ENCODE measurements at places on chromosomes 1 and 21.
A peak's percentile ranks its signal among the peaks of the same experiment; 100 is the strongest.

DNA sequence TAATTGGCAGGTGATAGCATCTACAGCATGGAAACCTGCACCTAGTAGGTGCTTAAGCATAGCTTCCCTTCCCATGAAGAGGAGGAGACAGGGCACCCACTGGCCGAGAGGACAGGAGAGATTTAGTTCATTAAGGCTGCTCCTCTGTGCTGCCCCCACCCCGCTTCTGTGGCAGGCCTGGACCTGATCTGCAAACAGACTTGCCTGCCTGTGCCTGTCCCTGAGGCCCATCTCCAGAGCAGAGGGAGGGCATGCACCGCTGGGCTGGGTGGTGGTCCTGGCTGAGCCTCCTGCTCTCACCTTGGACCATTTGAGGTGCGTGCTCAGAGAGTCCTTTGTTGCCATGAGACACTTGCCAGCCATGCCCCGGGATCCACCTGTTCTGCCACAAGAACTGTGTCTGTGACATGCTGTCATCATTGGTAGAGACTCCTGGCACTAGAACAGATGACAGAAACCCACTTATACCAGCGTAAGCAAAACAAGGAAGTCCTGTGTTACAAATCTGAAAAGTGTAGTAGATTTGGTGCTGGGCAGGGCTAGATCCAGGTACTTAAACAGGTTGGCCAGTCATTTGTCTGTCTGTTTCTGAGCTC lies 55.6 kb downstream of the PTPRF start:
- no peak for DNase-seq

DNA sequence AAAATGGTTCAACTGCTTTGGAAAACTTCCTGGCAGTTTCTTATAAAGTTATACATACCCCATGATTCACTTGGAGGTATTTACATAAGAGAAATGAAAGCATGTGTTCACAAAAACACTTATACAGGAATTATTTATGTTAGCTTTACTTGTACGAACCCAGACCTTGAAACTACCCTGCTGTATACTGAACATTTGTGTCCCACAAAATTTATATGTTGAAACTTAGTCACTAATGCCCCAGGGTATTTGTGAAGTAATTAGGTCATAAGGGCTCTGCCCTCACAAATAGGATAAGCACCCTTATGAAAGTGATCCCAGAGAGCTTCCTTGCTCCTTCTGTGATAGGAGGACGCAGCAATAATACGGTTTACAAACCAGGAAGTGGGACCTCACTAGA lies 42.7 kb upstream of the B3GALT2 start:
- no peak for DNase-seq

DNA sequence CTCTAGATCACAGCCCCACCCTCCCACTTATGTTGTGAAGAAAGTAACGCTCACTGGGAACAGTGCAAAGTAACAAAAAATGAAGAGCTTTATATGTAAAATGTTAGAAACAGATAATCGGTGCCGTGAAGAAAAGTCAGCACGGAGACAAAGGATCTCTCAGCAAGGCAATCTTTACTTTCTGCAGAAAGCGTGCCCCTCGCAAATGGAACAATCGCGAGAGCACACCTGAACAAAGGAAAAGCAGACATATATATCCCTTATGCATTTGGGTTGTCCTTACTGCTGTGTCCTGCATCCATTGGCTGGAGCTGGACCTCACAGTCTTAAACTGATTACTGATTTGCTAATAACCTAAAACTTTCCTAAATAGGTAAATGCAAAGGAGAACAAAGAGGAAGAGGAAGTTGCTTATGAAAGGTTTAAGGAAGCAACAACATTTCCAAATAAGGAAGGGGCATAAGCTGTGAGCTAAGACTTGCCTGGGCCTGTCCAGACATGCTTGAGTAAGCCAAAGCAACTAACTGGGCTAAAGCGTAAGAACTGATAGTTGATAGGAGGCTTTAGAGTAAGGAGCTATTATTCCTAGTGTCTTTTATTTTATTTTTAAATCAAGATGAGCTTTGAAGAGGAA lies 89.7 kb downstream of the GTF2B start:
- DNase-seq = no peak

DNA sequence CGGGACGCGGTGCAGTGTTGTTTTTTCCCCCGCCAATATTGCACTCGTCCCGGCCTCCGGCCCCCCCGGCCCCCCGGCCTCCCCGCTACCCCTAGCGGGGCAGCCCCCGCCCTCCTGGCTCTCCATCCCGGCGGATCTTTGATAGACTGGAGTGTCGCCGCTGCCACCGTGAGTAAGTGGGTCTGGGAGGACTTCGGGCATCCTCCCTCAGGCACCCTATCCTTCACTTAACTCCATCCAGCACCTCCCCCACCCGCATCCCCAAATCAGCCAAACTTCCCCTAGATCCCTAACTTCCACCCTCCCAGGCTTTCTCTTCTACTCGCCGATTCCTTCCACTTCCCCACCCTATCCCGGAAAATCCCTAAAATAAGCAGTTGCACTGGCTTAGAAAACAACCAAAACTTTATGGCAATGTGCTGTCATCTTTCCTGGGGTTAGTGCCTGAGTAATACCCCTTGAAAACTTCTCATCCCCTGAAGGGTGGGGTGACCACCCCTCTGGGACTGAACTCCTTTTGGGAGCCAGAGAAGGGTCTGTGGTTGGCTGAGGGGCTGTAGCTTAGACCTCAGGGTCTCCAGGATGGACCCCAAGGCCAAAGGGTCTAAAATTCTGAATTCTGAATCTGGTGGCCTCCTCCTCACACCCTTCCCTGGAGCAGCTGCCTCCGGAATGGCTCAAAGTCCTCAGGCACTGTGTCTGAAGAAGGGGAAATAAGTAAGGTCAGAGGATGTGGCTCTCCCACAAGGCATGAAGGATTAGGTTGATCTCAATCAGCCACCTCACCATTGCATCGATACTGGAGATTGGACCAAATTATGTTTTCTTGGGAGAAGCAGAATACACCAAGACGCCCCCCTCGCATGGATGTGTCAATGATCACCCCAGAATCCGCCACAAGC lies 12.2 kb downstream of the THBS3 start:
- no peak for DNase-seq

- no peak for DNase-seq
Observed at GRCh38 chr1:169124459-169124858, 18.0 kb downstream of the ATP1B1 start.

- no peak for DNase-seq
Observed at GRCh38 chr1:21625390-21626190, 43.6 kb downstream of the RAP1GAP start.

- DNase-seq = no peak
Observed at GRCh38 chr1:101264697-101265096, 27.9 kb downstream of the S1PR1 start.

- no peak for DNase-seq
Observed at GRCh38 chr1:160541622-160542302, 18.7 kb upstream of the SLAMF6 start.

- no peak for DNase-seq
Observed at GRCh38 chr1:147236959-147237791, 5.3 kb upstream of the CHD1L start.

DNA sequence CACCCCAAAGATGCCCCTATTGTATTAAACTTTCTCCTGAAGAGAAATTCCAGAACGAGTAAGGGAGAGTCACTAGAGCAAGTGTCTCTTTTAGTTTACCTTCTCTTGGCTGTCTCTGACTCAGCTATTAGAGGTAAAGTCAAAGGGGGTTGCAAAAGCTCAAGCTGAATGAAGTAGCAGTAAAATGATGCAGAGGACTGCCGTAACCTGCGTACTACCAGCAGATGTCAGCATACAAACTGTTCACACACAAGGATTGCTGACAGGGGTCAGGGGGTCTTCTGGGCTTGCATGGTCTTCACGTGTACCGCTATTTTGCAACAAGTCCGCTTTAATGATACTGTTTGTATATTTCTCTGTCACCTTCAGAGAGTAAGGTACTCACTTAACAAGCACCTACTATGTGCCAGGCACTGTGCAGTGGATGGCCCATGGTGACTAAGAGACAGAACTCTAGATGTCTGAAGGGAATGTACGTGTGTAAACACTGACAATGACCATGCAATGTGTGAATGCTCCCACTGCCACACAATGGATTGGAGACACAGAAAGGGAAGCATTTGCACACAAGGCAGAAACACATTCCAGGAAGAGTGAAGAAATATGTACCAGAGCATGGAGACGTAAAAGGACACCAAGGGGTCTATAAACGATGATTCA lies 34.9 kb downstream of the CHML start:
- DNase-seq = no peak

DNA sequence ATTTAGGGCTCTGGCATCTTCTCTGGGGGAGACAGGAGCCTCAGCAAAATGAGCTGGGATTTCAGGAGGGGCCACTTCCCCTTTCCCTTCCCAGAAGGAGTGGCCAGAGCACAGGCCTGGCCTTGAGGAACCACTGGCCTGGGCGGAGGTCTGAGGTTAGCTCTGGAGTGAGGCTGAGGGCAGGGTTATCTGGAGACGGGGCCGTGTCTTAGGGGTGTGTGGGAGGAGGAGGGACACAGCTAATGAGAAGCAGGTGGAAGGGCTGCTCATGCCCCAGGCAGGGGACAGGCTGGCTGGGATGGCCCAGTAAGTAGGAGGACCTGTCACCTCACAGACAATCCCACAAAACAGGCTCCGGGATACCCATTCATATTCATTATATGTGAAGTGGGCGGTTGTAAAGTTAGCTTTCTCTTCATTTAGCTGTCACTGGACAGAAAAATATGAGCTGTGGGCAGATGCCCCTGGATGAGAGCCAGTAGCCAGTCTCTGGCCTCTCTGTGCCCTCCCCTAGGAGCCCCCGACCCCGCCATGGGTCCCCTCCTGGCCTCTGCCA lies 12.4 kb downstream of the ALX3 start:
- no peak for DNase-seq

DNA sequence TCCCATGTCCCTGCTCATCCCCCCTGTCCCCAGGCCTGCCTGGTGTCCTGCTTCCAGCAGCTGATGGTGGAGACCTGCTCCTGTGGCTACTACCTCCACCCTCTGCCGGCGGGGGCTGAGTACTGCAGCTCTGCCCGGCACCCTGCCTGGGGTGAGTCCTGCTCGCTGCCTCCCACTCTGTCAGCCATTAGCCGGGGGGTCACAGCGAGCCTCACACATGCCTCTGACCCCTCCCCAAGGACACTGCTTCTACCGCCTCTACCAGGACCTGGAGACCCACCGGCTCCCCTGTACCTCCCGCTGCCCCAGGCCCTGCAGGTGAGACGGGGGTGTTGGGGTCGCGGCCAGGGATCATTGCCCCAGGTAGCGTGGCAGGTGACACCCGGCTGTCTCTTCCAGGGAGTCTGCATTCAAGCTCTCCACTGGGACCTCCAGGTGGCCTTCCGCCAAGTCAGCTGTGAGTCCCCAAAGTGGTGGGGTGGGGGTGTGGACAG lies 10.0 kb downstream of the SCNN1D start:
- peak; percentile 80 for DNase-seq

DNA sequence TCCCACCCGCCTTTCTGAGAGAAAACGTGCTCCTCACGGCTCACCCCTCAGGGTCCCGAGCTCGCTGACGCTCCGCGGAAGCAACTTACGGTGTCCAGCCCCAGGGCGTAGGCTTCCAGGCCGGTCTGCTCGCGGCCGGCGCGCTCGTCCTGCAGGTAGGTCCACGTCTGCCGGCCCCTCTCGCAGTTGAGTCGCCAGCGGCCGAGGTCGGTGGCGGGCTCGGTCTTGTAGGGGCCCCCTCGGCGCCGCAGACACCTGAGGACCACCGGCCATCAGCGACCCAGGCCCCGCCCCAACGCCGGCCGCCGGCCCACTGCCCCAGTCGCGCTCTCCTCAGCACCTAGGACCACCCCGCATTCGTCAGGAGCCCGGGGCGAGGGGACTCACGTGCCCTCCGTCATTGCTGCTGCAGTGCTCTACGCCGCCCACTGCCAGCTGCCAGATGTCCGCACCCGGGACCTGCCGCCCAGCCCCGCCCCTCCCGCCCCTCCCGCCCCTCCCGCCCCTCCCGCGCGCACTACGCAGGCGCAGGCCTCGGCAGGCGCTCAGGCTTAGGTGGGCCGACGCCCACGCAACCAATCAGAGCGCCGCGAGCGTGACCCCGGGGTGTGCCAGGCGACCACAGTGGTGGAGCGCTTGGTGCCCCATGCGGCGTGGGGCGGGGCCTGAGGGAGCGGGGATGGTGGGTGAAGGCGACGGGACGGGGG lies at the start of gene LSS:
TSS of gene LSS (minus strand) at position 430 of the 707 bp plus-strand sequence. CDS start at position 401, 29 bp downstream.
- peak; percentile 98 for DNase-seq

DNA sequence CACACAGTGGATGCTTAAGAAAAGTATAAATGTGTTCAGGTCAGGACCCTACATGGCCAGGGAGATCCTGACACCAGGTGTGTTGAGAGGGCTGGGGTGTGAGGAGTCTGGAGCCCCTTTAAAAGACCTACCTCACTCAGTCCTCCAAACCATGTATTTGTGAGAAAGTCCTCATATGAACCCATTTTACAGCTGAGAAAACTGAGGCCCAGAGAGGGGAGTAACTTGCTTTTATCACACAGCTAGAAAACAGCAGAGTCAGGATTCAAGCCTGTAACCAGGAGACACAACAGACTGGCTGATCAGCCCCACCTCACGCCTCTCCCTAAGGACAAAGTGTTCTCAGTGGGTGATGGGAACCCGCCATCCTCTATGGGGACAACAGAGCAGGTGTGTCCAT lies 706.7 kb downstream of the PTPRU start:
- DNase-seq = no peak

- DNase-seq = no peak
Observed at GRCh38 chr21:29306920-29307319, 8.2 kb downstream of the BACH1 start.

DNA sequence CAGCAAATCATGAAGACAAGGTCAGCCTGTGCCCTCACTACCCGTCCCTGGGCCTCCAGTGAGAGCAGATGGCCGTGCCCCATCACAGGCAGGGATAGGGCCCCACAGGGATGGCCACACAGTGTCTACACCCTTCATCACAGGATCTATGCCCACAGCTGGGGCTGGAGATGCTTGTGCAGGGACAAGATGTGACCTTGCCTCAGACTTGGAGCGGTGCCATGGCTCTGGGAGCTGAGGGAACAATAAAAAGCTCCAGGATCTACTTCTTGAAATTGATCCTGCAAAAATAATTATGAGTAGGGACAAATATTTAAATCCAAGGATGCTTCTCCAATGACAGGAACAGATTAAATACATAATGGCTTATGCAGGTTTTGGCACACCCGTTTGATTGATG lies 25.4 kb upstream of the TCEA3 start:
- no peak for DNase-seq
